ENCODE measurements at places on chromosomes 1 and 21.
A peak's percentile ranks its signal among the peaks of the same experiment; 100 is the strongest.

DNA sequence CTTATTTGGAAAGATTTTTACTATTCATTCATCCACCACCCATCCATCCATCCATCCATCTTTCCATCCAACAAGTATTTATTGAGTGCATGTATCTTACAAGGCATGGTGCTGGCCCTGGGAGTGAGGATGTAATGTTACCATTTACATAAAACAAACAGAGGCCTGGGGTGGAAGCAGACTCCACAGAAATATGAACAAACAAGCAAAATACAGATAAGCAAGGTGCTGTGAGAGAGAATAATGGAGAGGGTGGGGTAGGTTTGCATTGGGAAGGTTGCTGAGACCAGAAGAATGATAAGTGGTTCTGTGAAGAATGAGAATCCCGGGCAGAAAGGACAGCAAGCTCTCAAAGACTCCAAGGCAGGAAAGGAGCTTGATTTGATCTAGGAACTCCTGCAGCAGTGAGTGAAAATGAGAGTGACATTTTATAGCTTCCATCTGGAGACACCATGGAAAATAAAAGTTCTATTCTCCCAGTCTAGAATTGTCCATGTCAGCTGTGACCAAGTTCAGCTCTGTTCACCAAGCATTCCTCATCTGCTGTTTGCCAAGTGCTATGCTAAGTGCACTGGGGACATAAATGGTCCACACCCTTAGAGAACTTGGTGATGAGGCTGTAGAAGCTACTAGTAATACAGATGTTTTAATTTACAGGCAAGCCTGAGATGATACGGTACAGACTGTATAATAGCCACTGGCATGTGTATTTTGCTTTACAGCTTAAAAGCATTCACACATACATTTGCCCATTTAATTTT is 75.3 kb downstream of the PEX14 start:
- DNase-seq: no peak

GRCh38 chr21:45129189-45129923 is 55.0 kb downstream of the ADARB1 start:
- no peak for DNase-seq

- no peak for DNase-seq
Measured at GRCh38 chr1:31376375-31377134, 3.7 kb upstream of the FABP3 start.

DNA sequence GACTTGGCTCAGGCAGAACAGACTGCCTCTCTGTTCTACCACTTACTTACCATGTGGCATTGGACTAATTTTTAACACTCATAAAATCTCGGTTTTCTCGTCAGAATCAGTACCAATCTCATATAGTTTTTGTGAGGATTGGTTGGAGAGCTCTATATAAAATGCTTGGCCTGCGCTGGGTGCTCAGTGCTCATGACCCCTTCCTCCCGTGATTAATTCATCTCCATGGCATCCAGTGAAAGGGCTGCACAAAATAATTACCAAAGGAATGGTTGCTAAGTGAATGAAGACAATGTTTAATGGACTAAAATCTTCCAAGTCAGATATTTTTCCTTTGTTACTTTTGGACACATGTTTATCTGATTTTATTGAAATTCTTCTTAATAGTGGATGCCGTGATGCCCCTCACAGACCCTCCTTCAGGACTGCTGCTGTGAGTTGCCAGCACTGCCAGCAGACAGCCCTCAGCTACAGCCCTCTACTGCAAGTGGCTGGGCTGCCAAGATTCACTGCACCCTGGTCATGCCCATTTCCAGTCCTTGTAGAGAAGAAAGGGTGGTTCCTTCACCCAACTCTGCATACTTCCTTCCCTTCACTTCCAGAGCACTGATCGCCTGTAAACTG is 436.5 kb downstream of the LMO4 start:
- no peak for DNase-seq

- DNase-seq: no peak
Measured at GRCh38 chr21:41598561-41599431, 90.8 kb upstream of the TMPRSS2 start.

DNA sequence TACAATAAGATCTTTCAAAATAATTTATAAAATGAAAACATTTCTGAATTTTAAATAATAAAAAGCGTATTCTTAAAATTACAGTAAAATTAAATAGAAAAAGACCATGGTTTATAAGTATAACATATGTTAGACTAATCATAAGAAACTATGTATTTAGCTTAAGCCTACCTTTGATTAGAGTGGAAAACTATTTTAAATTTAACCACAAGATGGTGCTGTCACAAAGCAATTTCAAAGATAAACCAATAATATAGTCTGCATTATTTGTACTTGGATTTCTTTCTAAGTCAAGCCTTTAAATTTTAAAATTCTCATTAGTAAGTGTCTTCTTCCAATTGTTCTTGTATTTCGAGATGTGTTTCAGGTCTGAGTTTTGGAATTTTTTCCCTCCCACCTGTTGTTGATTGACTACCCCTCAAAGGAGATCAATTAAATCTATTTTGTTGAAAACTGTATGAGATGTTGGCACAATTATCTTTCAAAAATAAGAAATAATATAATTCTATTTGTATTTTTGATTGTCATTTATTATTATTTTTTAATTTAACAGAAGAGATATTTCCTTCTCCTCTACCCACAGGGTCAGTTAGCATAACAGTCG is 459.8 kb downstream of the KCNT2 start:
- no peak for DNase-seq

DNA sequence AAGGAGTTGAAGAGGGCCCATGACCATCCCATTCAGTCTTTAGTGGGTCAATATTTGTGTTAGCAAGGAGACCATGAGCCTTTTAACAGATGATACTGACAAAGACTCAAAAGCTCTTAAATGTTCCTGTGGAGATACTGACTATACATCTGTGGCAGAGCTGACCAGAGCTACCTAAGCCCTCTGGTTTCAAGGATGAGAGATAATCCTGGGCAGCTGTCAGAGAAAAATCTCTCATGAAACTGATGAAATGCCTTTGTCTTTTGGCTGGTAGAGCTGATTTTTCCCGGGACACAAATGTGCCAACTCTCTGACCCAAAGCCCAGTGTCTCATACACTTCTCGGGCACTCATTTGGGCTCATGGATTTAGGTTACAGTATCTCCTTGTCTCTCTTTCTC is 100.9 kb downstream of the XCL2 start:
- no peak for DNase-seq

DNA sequence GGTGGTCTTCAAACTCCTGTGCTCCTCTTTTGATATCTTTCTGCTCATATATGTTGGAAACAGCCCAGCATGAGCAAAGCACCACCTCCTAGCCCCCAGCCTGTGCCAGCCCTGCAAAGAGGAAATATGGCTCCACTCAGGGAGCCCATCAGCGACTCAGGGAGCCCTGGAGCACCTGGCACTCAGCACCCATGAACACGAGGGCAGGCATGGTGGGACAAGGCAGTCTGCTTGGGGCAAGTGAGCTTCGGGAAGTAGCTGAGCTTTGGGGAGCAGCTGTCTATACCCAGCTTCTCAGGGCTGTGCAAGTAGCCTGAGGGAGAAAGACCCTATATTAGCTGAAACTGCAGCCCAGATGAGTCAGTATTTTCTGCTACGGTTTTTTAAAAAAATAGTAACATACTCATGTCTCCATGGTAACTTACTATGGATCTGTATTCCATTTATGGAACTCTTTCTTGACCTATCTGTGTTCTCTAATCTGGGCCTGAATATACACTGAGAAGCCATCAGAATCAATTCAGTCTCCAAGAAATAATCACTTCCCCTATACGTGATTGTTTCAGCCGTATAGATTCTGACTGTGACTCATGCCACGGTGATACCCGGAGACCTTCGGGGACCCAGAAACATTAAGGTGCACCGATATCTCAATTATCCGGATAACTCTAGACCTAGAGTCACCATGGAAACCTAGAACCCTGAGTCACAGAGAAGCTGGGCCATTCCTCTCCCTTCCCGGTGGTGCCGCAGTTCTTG is 1.5 kb upstream of the ETS2 start:
- DNase-seq: no peak

- no peak for DNase-seq
Measured at GRCh38 chr1:76185207-76185606, 110.7 kb downstream of the ST6GALNAC3 start.

- no peak for DNase-seq
Measured at GRCh38 chr1:18632783-18633421, 2.3 kb downstream of the PAX7 start.

DNA sequence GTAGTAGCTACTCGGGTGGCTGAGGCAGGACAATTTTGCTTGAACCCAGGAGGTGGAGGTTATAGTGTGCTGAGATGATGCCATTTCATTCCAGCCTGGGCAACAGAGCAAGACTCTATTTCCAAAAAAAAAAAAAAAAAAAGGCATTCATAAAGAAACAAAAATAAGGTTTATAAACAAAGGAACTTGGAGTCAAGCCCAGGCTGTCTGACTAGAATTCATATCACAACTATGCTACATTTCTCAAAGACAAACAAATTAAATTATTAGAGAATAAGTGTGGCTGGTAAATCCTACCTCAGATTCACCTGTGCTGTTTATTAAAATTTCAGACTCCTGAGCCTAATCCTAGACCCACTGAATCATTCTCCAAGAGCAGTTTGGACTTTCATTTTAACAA is 4.2 kb downstream of the GCLM start:
- DNase-seq: no peak

GRCh38 chr1:35486858-35487408 is 70.3 kb downstream of the KIAA0319L start:
- no peak for DNase-seq

GRCh38 chr1:7470904-7471638 is 300.0 kb upstream of the VAMP3 start:
- DNase-seq: peak; percentile 51

DNA sequence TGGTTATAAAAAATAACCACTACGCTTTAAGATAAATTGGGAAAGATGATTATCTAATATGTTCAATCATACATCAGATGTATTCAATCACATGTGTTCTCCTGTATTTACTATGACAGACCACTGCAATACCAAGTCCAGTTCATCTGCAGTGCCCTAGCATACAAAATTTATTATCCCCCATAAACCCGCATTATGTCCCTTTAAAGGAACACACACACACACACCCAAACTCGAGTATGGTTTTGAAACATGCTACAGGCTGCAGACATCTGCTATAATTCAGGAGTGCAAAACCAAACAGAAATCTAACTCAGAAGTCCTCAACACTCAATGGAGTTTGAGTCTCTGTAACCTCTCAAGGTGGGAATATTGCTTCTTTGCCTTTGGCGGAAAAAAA is 14.9 kb downstream of the ODF2L start:
- DNase-seq: no peak

DNA sequence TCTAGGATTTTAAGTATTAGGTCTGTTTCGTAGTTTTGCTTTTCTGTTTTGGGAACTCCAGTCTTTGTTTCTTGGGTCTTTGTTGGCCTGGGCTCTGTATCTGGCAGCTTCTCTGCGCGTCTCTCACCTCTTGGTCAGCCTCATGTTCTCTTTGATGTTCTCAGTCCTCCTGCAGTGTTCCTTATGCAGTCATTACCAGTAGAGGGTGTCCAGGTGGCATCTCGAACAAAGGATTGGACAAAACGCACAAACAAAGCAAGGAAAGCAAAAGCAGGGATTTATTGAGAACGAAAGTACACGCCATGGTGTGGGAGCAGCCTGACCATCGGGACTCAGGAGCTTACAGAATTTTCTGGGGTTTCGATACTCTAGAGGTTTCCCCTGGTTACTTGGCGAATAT is 133.7 kb upstream of the COL6A1 start:
- no peak for DNase-seq

DNA sequence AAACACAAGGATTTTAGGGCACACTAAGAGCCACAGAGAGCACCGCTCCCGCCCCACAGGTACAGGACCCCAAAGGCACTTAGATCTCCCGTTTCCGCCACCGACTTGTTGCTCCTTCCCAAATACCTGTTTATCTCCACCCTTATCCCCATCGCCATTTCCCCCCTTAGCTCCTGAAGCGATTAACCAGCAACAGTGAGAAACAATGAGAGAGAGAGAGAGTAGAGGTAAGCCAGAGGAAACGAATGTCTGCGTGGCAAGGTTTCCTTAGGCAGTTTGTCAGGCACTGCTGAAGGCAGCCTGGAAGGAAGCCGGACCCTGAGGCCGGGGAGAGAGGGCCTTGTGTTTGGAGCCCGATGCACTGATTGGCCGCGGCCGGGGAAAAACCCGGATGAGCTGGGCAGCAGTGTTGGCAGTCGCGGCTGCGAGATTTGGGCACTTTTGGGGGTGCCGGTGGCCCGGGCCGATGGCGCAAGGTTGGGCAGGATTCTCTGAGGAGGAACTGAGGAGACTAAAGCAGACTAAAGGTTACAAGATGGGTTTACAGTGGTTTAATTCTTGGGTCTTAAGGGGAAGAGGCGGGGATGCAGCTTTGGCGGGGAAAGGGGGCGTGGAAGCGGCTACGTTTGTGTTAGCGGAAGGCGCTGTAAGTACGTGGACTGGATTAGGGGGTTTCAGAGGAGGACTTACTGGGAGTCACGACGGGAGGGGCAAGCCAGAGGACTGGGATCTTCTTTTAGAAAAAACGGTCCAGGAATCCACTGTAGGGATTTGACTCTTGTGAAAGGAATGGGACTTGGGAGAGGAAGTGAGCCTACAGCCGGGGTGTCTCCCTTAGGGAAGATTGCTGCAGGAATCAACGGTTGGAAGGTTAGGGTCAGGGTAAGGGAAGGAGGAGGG is at the start of gene GORAB:
Gene GORAB, plus strand, starts transcription at position 409 of the 900 bp plus-strand sequence. Its CDS starts 58 bp downstream, at position 467.
- DNase-seq: peak; percentile 92

GRCh38 chr1:172399756-172400721 is 20.4 kb upstream of the C1orf105 start:
- DNase-seq: no peak

- no peak for DNase-seq
Measured at GRCh38 chr1:81596341-81596740, 204.4 kb upstream of the ADGRL2 start.

- DNase-seq: no peak
Measured at GRCh38 chr1:30950053-30950452, 41.5 kb upstream of the SDC3 start.

DNA sequence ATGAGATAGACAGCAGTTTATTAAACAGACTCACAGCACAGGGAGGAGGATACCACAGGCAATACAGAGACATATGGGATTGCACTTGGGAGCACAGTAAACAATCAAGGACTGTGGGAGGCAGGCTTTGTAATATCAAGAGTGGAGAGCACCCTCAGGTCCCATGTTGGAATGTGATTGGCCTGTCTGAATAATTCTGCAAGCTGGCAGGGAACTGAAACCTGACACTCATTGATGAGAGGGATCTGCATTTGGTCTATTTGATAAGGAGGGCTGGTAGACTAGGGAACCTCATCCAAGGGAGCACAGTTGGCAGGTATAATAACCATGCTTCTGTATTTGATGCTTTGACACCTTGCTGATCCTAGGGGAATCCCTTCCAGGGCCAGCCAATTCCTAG is 69.9 kb upstream of the PRMT6 start:
- DNase-seq: no peak

- no peak for DNase-seq
Measured at GRCh38 chr1:185663771-185664296, 70.4 kb upstream of the HMCN1 start.

GRCh38 chr1:200542162-200542561 is 78.4 kb downstream of the KIF14 start:
- no peak for DNase-seq
